ENCODE measurements at places on chromosomes 6 and 20. TPM values are rescaled to one million over a fixed set of nuclear protein-coding genes. Genes with fewer than 3 reads are reported as not detected.

DNA sequence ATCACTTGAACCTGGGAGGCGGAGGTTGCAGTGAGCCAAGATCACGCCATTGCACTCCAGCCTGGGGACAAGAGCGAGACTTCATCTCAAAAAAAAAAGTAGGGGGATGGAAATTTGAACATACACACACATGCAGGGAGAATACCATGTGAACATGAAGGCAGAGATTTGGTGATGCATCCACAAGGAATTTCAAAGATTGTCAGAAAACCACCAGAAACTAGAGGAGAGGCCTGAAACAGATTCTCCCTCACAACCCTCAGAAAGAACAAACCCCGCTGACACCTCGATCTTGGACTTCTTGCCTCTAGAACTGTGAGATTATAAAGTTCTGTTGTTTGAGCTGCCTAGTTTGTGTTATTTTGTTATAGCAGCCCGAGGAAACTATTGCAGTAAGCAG lies 125.5 kb downstream of the GPX5 start:
- no peak overlapping the region for H3K27ac ChIP-seq
- H3K36me3 ChIP-seq = no peaks in the 10 kb centered on the region
- H3K4me3 ChIP-seq = no peak overlapping the region
- H3K4me1 ChIP-seq = no peaks in the 10 kb centered on the region

DNA sequence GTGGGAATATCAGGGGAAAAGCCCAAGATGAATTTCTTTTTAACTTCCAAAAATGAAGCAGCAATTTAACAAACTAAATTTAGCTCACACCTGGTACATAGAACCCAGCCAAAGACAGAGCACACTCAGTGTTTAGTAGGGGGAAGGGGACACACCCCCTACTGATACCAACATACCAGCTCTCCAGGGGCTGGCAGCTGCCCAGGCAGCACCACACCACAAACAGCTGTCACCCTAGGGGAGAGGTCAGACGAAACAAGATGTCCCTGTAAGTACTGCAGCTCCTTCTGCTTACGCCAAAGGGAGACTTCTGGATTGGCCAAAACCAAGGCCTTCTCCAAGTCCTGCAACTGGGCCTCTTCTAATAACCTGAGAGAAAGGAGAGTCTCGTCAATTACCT lies 26.0 kb downstream of the MDN1 start:
- H3K36me3 ChIP-seq = peaks cover 8% of the 10 kb centered on the region
- no peaks in the 10 kb centered on the region for H3K27me3 ChIP-seq
- H3K4me1 ChIP-seq = no peaks in the 10 kb centered on the region

DNA sequence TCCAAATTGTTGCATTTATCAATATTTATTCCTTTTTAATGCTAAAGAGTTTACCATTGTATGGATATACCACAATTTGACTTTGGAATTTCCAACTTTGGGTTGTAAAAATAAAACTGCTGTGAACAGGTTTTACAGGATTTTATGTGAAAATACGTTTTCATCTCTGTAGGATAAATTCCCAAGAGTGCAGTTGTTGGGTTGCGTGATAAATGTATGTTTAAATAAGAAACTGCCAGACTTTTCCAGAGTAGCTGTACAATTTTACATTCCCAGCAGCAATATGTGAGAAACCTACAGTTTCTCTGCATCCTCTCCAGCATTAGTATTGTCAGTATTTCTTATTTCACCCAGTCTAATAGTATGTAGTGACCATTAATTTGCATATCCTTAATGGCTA lies 12.6 kb downstream of the TAB2 start:
- no peak for DNase-seq
- H3K4me1 ChIP-seq = no peaks in the 10 kb centered on the region
- H3K27ac ChIP-seq = no peak overlapping the region
- H3K4me3 ChIP-seq = no peak overlapping the region

Gene FOXC1
- 11.2 TPM for total RNA-seq

Gene GTSF1L
- total RNA-seq = 7.2 TPM
